ENCODE measurements at places on chromosomes 5 and 9.
A peak's percentile ranks its signal among the peaks of the same experiment; 100 is the strongest.

DNA sequence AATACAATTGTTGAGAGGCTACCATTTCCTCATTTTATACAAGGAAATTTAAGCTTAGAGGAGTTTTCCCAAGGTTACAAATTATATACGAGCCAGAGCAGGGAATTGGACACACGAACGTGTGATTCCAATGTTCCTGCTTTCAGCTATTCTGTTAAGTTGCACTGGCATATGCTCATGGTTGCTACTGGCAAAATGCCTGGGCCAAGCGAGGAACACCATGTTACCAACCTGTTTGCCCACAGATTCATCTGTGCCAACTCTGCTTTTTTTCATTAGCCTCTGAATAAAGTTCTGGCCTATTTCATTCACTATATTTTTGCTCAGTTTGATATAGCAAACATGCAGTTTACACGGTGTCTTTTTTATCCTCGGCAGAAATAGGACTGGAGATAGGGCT, 5.1 kb upstream of the C5orf46 start:
- DNase-seq = peak; percentile 100

GRCh38 chr5:169550227-169550626, 33.3 kb upstream of the SPDL1 start:
- DNase-seq = no peak

DNA sequence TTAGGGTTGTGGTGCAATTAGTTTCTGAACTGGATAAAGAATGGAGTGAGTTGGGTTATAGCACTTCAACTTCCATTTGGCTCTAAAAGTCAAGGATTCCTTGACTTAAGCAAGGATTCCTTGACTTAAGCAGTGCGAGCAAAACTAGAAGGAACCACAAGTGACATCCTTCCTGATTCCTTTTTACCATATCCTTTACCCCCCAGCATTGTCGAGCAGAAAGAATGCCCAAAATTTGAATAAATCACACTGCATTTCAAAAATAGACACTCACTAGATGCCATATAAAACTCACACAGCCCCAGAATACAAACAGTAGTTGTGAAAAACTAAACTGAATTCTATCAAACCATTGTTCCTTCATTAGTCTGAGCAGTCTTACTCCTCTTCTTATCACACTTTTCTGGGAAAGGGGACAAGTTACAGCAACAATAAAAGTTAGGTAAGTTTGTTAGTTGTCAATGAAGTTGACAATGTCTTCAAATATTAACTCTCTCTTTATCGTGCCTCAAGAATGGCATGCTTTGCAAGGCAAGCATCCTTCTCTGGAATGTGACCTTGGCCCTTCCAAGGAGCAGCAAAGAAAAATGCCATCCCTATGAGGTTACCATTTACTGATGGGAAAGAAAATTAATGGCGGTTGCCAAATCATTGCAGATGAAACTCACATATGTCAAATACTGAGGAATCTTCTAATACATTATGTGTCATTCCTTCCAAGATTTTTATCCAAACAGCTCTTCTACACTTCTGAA, 273.3 kb upstream of the ANKRD55 start:
- no peak for DNase-seq

DNA sequence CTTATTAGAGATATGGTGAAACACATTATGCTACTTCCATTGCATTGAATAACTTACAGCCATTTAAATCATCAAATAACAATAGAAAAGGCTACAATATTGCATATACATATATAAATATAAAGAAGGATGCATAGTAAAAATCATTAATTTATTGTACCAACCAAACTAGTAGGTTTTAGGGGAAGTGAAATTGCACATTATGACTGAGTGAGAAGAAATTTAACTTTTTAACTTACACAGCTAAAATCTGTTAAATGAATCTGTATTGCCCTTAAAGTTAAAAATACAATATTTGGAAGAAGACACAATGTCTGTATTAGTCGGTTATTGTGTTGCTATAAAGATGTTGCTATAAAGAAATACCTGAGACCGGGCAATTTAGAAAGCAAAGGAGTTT, 2073.7 kb upstream of the ACO1 start:
- no peak for DNase-seq

- DNase-seq = no peak
Measured at GRCh38 chr9:132804576-132805295, 73.3 kb downstream of the AK8 start.

- DNase-seq = no peak
Measured at GRCh38 chr9:124661271-124661670, 109.8 kb downstream of the NR6A1 start.

- no peak for DNase-seq
Measured at GRCh38 chr5:111685969-111686368, 71.0 kb downstream of the NREP start.

- no peak for DNase-seq
Measured at GRCh38 chr5:60141119-60141518, 247.6 kb upstream of the PDE4D start.

All from LNCaP clone FGC (cell line).